ENCODE measurements at places on chromosomes 4 and X. TPM values are rescaled to one million over a fixed set of nuclear protein-coding genes. Genes with fewer than 3 reads are reported as not detected.

DNA sequence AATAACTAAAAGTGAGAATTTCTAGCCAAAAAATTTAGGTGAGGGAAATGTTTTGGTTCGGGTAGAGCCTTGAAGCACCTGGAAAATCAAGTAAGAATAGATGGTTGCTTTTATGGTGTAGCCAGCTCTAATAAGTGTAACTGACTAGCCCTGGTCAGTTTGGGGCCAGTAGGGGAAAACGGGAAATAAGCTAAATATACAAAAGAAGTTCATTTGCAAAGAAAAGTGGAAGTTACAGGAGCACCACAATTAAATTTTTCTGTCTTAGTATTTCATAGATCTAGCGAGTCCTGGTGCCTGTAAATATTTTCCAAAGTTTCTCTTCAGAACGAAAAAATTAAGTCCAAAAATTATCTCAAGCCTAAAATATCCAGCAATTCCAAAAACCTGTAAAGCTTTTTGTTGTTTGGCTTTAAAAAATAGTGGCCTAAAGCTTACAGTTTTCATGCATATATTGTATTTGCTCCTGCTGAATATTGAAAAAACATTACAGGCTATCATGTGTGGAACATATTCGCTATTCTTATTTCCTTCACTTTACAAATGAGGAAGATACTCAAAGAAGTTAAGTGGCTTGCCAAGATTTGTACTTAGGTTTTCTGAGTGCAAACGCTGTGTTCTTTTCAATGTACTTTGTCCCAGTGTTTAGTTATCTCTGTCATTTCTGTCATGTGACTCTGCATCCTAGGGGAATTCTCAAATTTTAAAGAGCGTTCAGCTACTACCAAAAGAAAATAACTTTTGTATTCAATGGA is 7.3 kb upstream of the PTPN13 start:
- H3K27me3 ChIP-seq = no peaks in the 10 kb centered on the region
- no peak overlapping the region for H3K4me3 ChIP-seq
- no peak for DNase-seq

GRCh38 chr4:84091266-84091665 is 407.8 kb downstream of the NKX6-1 start:
- no peaks in the 10 kb centered on the region for H3K4me1 ChIP-seq
- no peak overlapping the region for H3K4me3 ChIP-seq
- no peaks in the 10 kb centered on the region for H3K36me3 ChIP-seq
- H3K27ac ChIP-seq = no peak overlapping the region
- no peak for DNase-seq
- H3K27me3 ChIP-seq = no peaks in the 10 kb centered on the region

- H3K4me3 ChIP-seq = no peak overlapping the region
- H3K4me1 ChIP-seq = peaks cover 8% of the 10 kb centered on the region
- H3K27ac ChIP-seq = no peak overlapping the region
- peaks cover 8% of the 10 kb centered on the region for H3K36me3 ChIP-seq
- no peak for DNase-seq
Observed at GRCh38 chr4:99028187-99028586, 32.7 kb downstream of the METAP1 start.

DNA sequence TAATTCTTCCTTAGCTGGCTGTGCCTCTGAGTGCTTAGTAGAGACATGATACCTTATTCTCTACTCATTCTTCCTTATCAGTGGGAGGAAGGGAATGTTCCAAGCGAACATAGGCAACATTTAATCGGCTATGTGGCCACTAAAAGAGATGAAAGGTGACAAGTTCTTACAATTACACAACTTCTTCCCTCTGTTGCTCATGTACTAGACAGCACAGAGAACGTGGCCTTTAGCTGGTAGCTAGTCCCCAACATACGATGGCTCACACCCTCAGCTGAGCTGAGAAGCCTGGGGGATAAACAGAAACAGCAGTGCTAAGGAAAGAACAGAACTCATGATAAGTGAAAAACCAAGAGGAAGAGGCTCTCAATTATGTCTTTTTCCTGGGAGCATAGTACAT is 52.2 kb downstream of the APOO start:
- no peak overlapping the region for H3K4me3 ChIP-seq
- no peaks in the 10 kb centered on the region for H3K27me3 ChIP-seq
- H3K36me3 ChIP-seq = peaks cover 24% of the 10 kb centered on the region
- H3K4me1 ChIP-seq = no peaks in the 10 kb centered on the region

DNA sequence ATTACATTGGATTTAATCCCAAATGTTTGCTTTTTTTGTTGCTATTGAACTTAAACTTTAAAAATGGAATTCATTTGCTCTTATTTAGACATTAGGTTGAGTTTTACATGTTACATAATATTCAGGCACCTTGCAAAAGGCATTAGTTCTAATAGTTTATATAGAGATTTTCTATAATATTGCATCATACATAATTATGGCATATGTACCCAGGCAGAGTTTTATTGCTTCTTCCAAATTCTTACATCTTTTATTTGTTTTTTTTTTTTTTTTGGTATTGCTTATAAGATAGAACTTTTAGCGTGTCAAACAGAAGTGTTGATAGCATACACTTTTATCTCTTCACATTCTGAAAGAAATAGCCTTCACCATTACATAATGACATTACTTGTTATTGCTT is 487.7 kb downstream of the GABRG1 start:
- H3K4me3 ChIP-seq = no peak overlapping the region
- H3K27ac ChIP-seq = no peak overlapping the region
- H3K4me1 ChIP-seq = no peaks in the 10 kb centered on the region
- no peaks in the 10 kb centered on the region for H3K27me3 ChIP-seq

- no peak overlapping the region for H3K27ac ChIP-seq
- H3K36me3 ChIP-seq = peaks cover 6% of the 10 kb centered on the region
Observed at GRCh38 chrX:56853436-56853835, 124.4 kb downstream of the NBDY start.

GRCh38 chr4:55396308-55397125 is 760 bp downstream of the TMEM165 start:
- H3K27me3 ChIP-seq = no peaks in the 10 kb centered on the region
- no peaks in the 10 kb centered on the region for H3K4me1 ChIP-seq
- H3K36me3 ChIP-seq = peaks cover 33% of the 10 kb centered on the region
- no peak overlapping the region for H3K27ac ChIP-seq
- peak; percentile 40 for DNase-seq
- peak overlapping the region; percentile 91 for H3K4me3 ChIP-seq

Gene SLC9B1
- total RNA-seq = 0.59 TPM

Gene TRIM2
- 29.0 TPM for total RNA-seq

Gene SMC1A
- total RNA-seq = 100 TPM

Measured in H9 (cell line).